GM18507 (cell line): ENCODE measurements at places on chromosomes 3 and 15.

DNA sequence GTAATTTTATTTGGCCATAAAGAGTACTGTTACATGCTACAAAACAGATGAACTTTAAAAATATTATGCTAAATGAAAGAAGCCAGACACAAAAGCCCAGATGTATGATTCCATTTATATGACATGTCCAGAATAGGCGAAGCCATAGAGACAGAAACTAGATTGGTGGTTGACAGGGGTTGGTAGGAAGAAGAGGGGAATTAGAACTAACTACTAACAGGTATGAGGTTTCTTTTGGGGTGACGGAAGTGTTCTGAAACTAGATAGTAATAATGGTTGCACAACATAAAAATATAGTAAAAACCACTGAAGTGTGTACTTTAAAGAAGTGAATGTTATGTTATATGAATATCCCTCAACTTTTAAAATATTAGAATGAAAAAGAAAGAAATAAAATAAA is 66.1 kb downstream of the GBE1 start:
- no peak for DNase-seq

DNA sequence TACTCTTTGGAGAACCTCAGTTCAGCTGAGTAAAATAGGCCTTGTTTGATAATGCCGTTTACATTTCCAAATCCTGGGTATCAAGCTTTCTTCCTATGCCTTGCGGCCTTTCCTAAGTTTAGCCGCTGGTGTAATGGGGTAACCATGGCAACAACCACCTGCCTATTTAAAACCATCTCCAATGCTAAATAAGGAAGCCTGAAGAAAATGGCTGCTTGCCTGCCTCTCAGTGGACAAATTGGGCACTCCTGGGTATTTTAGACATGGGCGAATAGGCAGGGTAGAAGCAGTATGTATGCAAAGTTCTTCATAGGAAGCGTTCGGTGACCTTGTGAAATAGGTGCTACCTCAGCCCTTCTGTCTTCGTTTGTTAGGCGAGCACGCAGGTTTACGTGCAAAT is 122.7 kb downstream of the DGKG start:
- DNase-seq, result no peak

DNA sequence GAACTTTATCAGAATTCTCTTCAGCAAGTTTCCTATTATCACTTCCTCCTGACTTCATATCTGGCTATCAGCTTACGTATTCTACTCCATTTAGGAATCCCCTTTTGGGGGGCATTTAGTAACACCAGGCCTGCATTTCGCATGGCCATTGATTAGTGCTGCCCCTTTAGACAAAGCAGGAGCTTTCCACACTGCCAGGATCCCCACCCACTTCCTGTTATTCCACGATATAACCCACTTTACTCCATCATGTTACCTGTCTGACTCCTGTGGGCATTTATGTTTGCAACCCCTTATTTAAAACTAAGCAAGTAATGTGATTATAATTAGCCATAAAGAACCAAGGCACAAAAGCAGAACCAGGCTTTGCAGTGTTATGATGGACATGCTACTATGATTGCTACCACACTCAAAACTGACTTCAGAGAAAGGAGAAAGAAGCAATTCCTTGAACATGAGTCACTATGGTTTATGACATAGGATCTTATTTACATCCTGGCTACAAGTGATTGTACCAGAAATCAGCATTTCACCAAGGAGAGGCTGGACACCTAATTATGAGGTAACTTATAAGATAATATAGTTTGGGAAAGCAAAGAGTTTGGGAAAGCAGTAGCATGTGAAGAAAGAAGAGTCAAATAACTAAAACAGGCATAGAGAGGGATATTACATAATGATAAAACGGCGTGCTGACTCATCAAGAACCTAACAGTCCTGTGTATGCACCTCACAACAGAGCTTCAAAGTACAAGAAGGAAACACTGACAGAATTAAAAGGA is 96.3 kb downstream of the IGSF11 start:
- DNase-seq, result no peak

DNA sequence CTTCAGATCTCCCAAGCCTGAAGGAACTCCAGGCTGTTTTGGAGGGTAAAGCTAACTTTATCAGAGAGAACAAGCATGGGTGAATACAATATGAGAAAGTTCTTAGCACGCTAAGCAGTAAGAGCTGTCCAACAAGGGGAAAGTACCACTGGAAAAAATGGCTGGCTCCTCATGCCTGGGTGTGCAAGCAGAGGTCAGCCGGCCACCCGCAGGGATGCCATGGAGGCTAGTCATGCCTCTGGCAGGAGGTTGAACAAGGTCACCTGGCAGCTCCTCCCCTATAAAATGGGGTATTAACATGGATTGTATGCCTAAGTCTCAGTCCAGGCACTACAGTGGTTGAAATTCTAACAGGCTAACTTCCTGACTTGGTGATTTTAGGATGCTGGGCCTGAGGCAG is 75.4 kb upstream of the SLC6A1 start:
- no peak for DNase-seq

- no peak for DNase-seq
These were observed 62.0 kb downstream of the ZNF148 start for GRCh38 chr3:125313060-125313635.

GRCh38 chr15:100733101-100733842 is 130.9 kb downstream of the ASB7 start:
- DNase-seq, result no peak

DNA sequence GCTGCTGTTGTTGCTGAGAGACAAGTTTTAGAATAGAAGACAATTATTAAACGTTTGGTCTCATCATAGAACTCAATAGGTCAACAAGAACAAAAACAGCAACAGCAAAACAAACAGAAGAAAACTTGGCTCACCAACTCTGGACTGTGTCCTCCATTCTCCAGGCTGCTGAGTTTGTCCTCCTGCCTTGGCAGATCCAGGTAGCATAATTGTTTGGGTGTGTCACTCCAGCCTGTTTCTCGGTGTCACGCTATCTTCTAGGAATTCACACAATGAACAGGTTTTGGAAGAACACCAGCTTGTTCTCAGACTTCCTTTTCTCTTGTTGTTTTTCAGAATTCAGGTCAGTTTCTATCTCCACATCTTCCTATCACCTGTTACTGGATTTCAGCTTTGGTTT is 34.7 kb downstream of the ARRDC4 start:
- no peak for DNase-seq

- DNase-seq, result no peak
These were observed 795.1 kb upstream of the ARPP21 start for GRCh38 chr3:34844323-34844620.

DNA sequence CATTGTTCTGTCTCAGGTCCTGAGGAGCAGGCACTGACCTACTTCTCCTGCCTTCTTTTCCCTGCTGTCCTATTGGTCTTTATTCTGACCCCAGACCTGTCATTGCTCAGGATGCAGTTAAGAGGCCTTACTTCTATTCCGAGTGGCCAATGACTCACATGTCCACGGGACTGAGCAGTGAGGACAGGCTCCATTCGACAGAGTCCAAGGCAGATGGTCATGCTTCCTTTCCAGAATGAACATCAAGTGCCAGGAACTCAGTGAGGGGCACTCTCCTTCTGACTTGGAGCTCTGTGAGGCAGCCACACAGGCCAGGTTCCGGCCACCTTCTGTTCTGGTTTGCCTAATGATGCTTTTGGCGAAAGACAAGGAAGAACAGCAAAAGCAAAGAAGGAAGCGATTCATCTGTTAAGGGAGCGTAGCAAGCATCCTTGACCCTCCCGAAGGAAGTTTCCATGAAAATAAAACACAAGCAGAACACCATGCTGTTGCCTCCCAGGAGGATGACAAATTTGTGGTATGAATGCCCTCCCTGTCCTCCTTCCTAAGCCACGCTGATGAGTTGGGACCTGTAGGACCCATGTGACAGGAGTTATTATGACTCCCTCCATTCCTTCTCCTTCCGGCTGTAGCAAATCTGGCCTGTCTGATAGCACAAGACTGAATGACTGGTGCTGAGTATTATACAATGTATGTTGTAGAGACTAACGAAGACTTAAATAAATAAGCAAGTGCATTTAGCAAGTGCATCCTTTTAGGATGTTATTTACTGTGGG is 14.4 kb upstream of the TPRG1 start:
- DNase-seq, result no peak

GRCh38 chr3:128178782-128179483 is 25.7 kb downstream of the EEFSEC start:
- no peak for DNase-seq

DNA sequence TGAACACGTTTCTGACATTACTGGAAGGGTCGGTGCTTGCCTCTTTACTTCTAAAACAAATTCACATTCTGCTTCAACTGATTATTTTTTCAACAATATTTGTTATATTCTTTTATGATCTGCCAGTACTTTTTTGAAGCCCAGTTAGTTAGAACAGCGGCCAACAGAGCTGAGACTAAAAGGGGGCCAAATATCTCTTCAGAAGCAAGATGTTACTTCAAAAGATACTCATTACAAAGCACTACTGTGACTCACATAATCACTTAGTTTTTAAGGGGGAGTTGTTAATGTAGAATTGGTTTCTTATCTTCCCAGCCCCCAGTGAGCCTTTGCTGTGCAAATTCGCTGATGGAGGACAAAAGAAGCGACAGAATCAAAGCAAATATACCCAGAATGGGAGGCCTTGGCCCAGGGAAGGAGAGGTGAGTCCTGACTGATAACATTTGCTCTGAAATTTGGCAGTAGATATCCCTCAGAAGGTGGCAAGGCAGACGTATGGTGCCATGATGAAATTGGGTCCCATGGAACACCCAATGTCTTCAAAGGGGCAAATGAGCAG is 587.8 kb downstream of the RBMS3 start:
- no peak for DNase-seq

DNA sequence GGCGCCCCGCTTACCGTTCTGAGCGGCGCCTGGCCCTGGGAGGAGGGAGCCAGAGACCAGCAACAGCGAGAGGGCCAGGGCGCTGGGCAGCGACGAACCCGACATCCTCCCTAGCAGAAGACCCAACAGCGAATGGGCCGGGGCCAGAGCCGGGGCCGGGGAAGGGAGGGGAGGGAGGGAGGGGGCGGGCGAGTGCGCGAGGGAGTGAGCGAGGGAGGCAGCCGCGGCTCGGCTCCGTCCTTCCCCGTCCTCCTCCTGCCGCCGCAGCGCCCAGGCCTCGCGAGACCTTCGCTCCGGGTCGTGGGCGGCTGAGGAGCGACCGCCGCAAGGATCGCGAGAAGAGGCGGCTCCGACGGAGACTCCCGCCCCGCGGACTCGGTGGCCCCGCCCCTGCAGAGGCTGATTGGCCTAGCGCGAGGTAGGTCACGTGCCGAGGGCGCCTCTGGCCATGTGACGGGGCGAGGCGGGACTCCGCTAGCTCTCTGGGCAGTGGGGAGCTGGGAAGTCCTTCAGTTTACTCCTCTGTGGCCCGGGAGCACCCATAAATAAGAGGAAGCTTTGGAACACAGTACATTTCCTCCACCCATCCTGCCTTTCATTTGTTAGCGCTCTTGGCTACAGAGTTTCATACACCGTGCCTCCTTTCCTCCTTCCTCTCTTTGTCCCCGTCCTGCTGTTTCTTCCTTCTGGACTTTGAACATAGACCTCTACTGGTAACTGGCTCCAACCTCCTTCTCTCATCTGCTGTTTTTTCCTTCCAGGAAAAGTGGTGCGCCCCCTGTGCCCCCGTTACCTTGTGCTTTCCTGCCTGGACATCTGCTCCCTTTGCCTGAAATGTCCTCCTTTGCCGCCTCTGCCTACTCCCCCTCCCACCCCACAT is at the start of gene NPTN:
NPTN (minus strand) TSS at position 279 of the 880 bp plus-strand sequence; CDS start at position 105, 174 bp downstream.
- peak; percentile 88 for DNase-seq

DNA sequence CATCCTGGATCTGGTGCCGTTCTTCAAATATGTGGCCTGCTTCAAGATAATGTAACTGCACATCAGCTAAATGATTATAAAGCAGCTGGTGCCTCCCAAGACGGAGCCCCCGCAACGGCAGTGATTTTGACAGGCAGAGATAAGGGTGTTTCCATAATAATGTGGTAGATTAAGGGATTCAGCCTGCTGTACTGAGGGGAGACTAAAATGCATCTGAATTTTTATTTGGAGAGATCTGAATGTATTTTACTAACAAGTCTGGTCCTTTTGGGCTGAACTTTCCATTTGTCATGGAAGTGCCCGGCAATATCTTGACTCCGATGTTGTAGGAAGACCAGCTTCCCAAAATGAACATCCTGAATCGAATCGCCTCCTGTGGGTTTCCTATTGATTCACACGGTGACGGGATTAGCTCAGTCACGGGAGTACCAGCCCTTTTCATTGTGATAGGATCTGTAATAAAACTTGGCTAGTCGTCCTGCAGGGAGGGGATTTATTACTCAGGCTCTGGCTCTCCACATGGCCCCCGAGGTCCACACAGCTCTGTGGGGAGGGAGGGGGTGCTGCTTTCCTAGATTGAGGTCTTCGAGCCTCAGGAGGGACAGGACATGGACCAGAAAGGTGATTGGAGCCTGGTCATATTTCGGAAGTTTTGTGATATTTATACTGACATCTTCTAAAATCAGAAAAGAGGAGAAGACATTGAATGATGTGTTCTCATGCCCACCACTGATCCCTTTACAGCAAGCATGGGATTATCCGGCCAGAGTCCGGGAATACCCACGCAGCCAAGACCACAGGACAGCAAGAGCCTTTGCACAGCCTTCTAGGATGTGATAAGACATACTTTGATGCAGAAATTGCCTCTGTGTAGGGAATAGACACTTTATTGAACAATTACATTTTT is 2.5 kb upstream of the PCSK6 start:
- DNase-seq, result no peak

GRCh38 chr3:156718622-156719306 is 44.4 kb downstream of the TIPARP start:
- DNase-seq, result no peak

- no peak for DNase-seq
These were observed 214.2 kb upstream of the TPM1 start for GRCh38 chr15:62828364-62828763.

- no peak for DNase-seq
These were observed 181.0 kb downstream of the ZBBX start for GRCh38 chr3:167198949-167199600.

DNA sequence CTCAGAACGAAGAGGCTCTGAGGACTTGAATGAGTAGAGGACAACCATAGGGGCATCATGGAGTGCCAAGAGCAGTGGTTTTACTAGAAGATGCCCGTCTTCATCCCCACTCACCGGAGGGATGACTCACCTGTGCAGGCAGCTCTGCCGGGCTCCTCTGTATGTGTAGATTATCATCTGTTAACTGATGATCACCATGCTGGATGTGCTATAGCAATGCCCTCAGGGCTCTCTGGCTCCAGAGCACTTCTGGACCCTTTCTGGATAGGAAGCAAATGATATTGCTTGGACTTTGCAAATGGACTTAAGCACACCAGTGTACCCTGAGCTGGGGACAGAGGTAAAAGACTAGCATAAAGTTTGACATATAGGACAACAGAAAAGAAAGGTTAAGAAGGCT is 10.2 kb upstream of the TGFBR2 start:
- no peak for DNase-seq
